Activated CD4-positive, alpha-beta T cell treated with anti-CD3 and anti-CD28 coated beads for 36 hours (primary cell): ENCODE measurements at places on chromosomes 6 and 20. TPM values are rescaled to one million over a fixed set of nuclear protein-coding genes. Genes with fewer than 3 reads are reported as not detected.

DNA sequence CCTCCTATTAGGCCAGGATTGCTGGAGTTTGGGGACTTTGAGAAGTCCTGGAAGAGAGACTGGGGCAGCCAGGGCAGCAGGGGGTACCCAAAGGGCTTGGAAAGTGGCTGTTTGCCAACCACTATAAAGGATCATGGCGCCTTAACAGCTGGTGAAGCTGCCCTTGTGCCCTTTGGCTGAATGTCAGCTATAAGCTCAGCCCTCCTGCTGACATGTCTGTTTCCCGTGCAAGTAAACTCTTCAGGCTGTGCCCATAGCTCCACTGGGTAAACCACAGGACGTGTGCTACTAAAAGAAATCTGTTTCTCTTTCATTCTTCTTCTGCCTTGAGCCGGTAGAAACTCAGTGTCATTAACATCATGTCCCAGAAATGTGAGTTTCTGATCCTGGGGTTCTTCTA, 97.3 kb downstream of the CAP2 start:
- peak; percentile 5 for DNase-seq

- no peak for DNase-seq
Observed at GRCh38 chr20:37681384-37682112, 12.3 kb upstream of the CTNNBL1 start.

Gene SLPI
- total RNA-seq, result not detected

DNA sequence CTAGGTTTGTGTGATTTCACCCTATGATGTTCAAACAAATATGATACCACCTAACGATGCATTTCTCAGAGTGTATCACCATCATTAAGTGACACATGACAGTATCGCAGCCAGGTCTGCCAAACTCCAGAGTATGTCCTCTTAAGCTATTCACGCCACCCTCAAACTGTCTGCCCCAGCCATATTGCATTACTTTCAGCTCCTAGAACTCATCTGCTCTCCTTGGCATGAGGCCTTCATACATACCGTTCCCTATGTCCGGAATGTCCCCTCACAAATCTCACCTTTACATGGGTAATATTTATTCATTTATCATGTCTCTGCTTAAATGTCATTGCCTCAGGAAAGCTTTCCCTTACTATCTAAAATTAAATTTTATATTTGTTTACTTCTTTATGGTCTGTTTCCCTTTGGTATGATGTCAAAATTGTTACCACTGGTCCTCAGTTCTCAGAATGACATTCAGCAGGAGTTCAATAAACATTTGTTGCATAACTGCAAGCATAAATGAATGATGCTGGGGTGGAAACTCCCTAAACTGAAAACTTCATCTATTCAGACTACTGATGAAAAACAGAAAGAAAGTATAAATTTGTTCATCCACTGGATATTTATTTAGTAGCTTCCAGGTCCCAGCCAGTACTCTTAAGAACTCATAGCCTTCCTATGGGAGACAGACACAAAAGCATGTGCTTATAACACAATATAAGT, 3.2 kb downstream of the SESN1 start:
- DNase-seq, result no peak

Gene C20orf202
- total RNA-seq, result not detected

DNA sequence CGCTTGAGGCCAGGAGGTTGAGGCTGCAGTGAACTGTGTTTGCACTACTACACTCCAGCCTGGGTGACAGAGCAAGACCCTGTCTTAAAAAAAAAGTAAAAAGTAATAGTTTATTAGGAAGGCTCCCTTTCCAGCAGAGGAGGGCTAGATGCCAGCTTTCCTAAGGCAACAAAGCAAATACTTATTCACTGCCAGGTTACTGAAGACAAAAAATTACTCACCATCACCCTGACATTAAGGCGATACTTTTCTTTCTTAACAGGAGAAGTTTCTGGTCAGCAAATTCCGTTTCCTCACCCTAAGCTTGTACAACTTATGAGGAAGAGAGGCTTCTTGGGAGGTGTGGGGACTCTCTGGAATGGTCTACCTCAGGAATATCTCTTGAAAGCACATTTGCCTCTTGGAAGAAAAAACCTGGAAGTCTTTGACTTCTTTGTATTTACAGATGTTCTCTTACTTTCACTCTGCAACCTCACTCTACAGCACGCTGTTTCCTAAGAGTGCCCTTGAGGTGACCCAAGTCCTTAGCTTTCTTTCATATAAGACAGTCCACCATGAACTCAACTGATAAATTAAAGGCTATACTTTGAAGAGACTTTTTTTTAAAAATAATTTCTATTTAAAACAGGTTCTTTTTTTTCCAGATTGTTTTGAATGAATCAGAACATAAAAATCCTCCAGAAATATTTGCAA, 52.9 kb upstream of the TRAF3IP2 start:
- DNase-seq, result no peak

Gene NEDD9
- 27.3 TPM for total RNA-seq

DNA sequence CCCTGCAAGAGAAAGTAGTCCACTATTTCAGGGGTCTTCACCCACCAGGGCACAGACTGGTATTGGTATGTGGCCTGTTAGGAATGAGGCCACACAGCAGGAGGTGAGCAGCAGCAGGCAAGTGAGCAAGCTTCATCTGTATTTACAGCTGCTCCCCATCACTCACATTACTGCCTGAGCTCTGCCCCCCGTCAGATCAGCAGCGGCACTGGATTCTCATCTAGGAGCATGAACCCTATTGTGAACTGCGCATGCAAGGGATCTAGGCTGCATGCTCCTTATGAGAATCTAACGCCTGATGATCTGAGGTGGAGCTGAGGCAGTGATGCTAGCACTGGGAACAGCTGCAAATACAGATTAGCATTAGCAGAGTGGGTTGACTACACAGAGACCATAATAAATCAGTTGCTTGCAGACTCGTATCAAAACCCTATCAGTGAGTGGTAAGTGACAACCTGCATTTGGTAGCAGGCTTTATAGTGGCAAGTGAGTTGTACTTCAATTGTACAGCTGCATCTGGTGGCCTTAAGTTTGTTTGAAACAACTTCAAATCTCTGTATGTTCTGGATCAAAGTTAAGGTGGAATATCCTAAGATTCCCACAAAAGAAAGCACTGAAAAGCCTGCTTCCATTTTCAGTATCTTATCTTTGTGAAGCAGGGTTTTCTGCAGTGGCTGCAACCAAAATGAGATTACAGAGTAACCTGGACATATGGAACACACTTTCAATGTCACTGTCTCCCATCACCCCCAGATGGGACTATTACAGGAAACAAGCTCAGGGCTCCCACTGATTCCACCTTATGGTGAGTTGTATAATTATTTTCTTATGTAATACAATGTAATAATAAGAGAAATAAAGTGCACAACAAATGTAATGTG, 12.8 kb downstream of the C6orf141 start:
- no peak for DNase-seq

DNA sequence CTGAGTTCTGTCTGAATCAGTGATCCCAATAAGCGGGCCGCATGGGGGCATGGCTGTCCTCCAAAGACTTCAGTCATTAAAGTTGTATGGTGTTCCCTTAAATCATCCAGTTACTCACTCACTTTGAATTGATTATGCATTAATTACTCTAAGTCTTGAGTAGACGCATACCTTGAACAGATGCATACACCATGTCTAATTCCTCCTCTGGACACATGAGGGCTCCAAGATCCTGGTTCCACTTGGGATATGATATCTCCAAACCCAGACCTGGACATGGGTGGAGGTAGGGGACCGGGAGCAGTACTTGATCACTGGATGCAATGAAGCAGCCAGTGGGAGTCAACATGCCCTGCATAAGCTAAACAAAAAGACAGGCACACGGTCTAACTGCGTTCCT, 204.5 kb downstream of the FNDC1 start:
- DNase-seq, result no peak

Gene WFDC2
- 0.66 TPM for total RNA-seq

Gene TAAR5
- total RNA-seq, result not detected

DNA sequence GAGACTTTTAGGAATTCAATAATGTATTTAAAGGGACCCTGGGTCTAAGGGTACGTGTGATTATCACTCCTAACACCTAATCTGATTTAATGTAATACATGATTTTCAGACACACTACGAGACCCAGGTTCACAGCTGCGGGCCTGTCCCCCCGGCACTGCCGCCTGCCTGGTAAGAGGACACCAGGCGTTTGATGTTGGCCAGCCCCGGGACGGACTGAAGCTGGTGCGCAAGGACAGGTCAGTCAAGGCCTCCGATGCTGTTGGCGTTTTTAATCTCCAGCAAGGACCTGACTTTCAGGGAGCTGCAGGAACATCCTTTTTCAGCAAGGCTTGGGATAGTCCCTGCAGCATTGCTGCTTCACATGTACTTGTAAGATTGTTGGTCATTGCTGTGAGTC, 58.2 kb downstream of the IGF2R start:
- DNase-seq, result no peak

Gene DST
- 6.7 TPM for total RNA-seq

Gene DEFB132
- total RNA-seq, result not detected

DNA sequence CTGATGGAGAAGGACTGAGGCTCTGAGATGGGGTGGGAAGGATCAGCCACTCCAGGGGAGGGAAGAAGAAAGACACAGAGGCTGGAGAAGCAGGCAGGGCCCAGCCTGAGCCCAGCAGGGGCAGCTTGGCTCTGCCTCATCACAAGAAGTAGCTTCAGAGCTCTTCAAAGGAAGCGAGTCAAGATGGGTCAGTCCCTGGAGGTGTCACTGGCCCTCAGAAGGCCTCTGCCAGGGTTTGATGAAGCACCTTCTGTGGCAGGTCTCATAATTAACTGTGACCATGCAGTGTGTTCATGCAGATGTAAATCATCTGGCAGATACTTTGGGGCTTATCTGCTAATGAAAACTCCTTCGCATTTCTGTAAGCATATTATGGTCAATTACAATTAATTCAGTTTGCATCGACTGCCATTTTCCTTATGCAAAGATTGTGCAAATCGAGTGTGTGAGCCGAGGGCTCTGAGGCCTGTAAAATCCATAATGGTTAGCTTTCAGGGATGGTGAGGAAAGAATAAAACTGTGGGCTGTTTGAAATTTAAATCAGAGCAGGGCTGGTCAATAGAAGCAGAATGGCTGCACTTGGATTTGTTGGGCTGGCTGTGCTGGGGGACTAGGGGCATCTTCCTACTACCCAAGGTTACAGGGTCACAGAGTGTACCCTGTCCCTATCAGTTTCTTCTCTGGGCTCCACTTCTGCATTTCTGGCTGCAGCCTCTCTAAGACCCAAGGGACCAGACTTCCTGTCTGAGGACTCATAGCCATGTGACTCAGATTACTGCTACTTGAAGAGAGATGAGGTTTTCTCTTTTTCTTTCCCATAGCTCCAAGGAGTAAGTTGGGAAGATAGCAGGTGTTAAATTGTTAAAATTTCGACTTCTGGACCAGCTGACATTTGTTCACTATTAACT, 376.6 kb downstream of the DHX35 start:
- DNase-seq, result no peak

DNA sequence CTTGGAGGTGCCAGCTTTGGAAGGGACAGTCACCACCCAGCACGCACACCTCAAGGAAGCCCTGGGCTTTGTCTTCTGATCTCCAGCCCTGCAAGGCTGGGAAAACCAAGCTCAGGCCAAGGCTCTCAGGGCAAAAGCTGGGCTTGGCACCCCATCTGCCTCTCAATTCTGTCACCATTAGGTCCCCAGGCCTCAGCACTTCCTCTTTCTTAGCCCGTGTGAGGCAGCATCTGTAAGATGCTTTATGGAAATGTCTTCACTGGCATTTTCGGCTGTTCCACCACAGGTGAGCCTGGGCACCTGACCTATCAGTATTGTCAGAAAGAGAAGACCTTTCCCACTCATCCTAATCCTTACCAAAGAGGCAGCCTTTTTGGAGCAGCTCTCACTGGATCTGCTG, 24.6 kb downstream of the GMEB2 start:
- DNase-seq, result no peak

GRCh38 chr6:7909323-7910276, 988 bp downstream of the TXNDC5 start:
- peak; percentile 70 for DNase-seq

DNA sequence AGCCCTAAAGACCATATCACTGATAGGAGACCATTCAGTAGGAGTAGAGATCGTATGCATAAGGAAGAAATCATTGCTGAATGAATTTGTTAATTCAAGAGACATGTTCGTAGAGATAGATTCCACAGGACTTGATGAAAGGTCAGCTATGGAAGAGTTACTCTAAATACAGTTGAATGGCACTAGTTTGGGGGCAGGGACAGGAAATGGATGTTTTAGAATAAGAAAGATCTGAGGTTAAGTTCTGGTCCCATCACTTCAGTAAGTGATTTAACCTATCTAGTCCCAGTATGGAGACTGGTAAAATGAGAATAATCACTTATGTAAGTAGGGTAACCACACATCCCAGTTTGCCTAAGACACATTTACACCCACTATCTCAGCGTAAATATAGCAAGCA, 2.9 kb upstream of the BFSP1 start:
- no peak for DNase-seq

Gene COX7A2
- 520 TPM for total RNA-seq

DNA sequence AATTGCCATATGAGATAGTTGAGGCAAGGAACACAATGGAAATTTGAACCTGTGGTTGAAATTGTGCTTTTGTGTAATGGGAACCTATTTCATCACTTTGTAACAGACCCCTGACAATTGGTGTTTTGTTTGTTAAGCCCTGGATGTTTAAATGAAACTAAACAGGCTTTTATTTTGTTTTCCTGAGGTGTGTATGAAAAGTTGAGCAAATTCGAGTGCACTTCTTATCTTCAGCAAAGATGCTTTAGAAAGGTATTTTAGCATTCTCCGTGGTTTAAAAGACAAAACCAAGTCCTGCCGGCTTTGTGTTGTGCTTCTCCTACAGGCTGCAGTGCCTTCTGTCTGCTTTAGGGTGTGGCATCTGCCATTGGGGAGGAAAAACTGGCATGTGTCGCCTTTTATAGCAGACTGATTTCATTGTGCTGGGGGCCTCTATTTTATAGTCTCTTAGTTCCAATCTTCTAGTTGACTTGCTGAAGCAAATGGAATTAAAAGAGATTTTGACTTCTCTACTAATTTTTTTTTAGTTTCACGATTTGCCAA, 2.2 kb upstream of the ARID1B start:
- DNase-seq, result no peak

- DNase-seq, result peak; percentile 93
Observed at GRCh38 chr6:4776131-4776492, at the start of gene CDYL. Gene CDYL, plus strand, starts transcription at chr6:4776404. Its CDS starts 380 bp downstream, at chr6:4776784.

DNA sequence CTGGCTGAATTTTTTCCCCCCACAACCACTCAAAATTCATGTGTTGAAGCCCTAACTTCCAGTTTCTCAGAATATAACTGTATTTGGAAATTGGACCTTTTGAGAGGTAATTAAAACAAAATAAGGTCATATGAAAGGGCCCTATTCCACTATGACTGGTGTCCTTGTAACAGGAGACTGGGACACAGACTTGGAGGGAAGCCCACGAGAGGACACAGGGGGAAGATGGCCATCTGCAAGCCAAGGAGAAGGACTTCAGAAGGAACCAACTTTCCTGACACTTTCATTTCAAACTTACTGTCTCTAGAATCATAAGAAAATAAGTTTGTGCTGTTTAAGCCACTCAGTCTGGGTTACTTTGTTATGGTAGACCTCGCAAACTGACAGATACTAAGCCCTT, 134.6 kb downstream of the ATXN1 start:
- no peak for DNase-seq
